Activated T-cell treated with anti-CD3 and anti-CD28 coated beads for 1 hour (primary cell): ENCODE measurements at places on chromosomes 7 and 10.

- no peak for DNase-seq
Observed at GRCh38 chr7:29122081-29122480, 24.3 kb downstream of the CPVL start.

DNA sequence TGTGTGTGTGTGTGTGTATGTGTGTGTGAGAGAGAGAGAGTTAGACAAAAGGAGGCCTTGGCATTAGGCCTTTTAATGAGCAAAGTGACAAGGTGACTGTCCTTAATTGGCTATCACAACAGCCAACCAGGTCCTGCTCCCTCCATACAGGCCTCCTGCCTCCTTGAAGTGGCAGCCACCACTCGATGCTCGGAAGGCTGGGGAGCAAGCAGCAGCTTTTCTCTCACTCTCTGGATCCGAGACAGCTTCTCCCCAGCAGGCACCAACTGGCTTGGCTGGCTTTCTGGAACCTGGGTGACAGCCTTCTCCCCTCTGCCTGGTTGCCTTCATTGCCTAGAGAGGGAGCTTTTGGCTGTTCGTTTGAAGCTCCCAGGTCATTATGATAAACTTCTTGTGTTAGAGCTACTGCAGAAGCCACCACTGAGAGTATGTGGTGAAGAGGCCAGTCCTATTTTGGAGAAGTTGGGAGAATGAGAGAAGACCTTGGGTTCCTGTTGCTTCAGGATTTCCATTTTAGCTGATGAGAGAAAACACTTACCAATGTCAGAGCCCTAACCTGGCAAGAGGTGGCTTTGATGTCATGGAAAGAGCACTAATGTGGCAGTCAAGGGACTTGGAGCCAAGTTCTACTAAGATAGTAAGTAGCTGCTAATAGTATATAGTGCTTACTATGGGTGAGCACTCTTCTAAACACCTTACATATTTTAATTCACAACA lies 37.6 kb downstream of the RPS24 start:
- DNase-seq, result no peak

- DNase-seq, result no peak
Observed at GRCh38 chr10:16828701-16829175, 11.5 kb upstream of the RSU1 start.

GRCh38 chr7:25286756-25287155 lies 58.5 kb upstream of the NPVF start:
- DNase-seq, result no peak

DNA sequence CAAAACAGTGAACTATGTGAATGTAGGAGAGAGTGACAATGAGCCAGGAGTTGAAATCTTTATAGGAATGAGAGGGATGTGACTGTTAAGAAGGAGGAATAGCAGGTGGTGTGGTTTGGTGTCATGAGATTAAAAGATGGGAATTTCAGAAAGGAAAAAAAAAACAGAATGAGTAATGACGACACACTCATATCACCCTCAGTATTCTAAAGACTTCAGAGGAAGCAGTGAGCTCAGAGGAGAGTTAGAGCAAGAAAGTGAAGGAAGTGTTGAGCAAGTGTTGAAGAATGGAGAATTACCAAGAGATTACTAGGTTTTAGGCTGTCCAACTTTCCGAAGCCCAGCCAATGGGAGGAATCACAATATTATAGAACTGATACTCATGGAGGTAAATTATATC lies 220.5 kb upstream of the HGF start:
- DNase-seq, result no peak

- DNase-seq, result no peak
Observed at GRCh38 chr10:27659786-27660185, 85.8 kb downstream of the MKX start.

- no peak for DNase-seq
Observed at GRCh38 chr7:139853506-139854123, 24.6 kb downstream of the TBXAS1 start.

DNA sequence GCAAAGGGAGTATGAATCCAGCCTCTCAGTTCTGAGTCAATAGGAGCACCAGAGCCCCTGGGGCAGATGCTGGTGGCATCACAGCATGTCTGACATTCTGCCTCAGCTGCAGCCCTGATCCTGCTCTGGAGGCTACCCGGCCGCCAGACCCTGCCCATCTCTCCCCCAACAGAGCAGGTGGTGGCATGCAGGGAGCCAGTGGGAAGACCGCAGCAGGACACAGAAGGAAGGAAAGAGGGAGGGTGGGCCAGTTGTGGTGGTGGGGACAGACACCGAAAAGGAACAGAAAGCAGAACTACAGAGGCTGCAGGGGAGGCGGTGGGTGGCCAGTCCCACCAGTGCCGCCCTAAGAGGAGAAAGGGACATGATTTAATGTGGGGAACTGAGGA lies 35.3 kb downstream of the BLNK start:
- DNase-seq, result no peak

DNA sequence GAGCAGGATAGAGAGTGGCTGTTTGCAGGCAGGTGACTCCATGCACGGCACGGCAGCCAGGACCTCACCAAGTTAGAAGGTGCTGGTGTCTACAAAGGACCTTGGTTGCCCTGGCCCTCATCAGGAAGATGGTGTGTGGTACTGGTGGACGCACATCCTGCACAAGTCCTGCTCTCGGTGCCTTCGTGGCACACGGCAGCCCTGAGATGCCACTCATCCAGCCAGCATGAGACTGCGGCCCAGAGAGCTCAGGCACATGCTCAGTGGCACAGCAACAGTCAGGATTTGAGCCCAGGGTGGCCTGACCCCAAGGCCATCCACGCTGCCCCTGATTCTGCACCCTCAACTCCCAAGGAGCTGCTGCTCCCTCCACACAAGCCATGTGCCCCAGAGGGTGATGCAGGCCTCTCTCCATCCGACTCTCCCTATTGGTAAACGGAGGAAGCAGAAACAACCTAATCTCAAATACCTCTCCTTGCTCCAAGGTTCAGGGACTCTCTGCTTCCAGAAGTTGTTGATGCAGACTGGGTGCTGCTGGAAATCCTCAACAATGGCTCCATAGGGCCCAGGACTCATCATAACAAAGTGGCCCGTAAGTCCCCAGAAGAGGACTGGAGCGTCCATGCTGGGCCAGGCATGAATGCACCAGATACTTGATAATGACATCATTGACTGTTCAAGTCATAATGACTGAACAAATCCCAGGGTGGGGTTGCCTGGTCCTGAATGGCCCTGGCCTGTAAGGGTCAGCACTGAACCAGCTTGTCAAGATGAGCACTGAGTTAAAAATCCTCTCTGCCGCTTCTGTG lies 93.6 kb downstream of the ARHGAP22 start:
- no peak for DNase-seq

DNA sequence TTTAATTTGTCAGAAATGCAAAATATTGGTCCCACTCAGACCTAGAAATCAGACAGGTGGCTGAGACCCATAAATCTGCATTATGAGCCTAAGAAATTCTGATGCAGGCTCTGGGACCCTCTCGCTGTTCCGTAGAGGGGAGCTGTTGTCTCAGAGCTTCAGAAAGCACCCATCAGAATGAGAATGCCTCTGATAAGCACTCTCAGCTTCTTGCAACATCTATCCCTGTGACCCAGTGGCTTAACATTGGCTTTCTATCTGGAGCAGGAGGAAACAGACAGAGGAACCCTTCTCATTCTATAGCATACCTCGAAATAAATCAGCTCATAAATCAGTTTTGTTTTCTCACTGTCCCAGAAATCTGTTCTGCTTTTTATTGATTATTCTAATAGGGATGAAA lies 184.6 kb upstream of the SP4 start:
- DNase-seq, result no peak
